ENCODE measurements at places on chromosomes 12 and 14.

- no peak for DNase-seq
Observed at GRCh38 chr14:77011245-77011644, 17.3 kb downstream of the IRF2BPL start.

GRCh38 chr14:68791078-68791901, 1.6 kb downstream of the ZFP36L1 start:
- DNase-seq, result no peak

DNA sequence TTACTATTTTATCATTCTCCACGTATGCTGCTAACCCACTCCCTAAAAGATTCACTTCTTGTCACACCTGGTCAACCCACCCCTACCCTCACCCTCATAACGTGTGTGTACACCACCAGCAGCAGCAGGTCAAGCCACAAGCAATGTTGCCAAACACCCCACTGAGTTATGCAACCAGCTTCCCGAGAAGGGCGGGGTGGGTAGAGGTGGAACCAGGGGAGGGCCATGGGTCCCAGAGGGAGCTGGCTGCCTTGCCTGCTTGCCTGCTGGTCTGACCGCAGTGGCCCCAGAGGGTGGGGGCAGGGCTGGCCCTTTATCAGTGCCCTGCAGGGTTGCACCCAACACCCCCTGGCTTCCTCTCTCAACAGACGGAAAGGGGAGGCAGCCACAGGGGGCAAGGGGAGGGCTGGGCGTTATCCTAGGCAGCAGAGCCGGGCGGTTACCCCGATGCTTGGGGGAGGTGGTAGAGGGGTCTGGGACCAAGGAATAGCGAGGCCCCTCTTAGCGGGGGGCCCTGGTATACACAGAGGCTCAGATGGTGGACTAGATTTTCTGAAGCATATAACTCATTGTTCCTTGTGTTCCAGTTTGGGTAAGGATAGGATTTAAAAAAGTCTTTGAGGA, 3.5 kb upstream of the NFE2 start:
- DNase-seq, result no peak

- no peak for DNase-seq
Observed at GRCh38 chr12:115433014-115433634, 749.1 kb upstream of the TBX3 start.

DNA sequence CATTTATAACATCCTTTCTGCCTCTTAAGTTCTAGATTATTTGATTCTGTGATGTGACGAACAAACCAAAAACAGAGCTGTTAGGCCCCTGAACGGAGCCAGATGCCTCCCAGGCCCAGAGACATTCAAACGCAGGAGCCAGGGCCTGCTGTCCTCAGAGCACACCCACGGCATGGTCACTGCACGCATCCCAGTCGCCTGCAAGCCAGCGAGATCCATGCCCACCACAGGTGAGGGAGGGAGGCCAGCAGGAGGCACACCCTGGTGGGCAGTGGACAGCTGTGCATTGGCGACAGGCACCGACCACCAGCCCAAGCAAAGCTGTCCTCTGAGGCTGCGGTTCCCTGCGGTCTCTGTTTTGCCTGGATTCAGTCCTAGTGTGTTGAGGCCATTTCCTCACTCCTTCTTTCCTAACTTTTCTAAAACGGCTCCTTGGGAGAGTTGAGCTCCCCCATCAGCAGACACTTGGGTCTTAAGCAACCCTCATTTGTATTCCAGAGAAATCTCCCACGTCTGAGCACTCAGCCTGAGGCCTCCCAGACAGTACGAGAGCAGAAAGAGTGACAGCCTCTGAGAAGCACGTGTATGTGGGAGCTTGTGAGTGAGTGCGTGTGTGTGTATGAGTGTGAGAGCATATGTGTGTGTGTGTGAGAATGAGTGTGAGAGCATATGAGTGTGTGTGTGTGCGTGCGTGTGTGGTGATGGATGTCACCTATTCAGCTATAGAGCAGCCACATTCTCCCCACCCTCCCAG, 81.2 kb downstream of the CHGA start:
- no peak for DNase-seq

GRCh38 chr14:55446833-55447232, 6.4 kb upstream of the TBPL2 start:
- no peak for DNase-seq

DNA sequence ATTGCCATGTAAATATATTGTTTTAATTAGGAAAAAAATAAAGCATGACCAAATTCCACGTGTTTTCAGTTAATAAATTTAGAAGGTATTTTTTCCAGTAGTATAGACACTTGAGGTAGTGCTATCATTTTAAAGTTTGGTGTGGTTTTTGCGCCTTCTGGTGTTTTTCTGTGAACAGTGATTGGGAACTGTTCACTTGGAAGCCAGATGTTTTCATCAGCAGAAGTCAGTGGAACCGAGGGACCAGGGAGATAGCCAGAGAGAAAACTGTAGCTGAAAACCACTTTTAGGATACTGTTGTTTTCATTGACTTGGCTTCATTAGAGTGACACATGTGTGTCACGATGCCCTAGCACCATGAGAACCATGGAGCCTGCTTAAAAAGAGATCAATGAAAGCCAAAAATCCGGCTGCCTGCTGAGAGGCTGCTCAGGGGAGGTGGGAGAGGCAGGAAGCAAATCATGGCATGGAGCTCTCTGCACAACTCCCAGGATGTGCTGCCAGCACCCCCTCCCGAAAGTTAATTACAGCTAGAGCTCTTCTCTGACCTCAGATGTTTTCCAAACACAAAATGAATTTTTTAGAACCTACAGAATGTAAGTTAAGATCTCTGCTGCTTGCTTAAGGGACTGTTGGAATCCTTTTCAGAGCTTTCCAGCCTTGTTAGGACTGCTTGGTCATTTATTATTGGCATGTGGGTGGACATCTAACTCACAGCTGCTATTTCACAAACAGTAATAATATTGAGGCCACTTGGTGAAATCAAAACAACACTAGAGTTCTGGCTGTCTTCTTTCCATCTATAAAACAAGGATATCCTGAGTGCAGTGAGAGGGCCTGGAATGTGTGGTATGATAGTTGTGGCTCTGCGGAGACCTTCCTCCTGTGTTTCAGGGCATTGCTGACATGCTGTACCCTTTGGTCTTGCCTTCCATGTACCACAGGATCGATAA, 192.3 kb downstream of the ANO4 start:
- no peak for DNase-seq

DNA sequence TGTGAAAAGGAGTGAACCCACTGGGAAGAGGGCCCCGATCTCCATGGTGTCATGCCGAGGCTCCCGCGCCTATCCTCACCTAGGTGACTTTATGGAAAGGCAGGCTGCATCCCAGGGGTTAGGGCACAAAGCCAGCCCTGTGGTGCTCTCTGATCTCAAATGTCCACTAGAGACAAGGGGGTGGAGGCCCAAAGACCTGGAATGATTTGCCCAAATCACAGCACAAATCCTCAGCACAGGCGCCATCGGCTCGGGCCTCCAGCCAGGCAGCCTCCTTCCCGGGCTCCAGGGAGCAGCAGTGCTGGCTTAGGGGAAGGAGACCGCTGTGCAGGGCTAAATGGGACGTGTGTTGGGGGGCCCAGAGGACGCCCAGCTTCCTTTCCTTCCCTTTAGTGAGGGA, 17.6 kb downstream of the CHGA start:
- no peak for DNase-seq

DNA sequence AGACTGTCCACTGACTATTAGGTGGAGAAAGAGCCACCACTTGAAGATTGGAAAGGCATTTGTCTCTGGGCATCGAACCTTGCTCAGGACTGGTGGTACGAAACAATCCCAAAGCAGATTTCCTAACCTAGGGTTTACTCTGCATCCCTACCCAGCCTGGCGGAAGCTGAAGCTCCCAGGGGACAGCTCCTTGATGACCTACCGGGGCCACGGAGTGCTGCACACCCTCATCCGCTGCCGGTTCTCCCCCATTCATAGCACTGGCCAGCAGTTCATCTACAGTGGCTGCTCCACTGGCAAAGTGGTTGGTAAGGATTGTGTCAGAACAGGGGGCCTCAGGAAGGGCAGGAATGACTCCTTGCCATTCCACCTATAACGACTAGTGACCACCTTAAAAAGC, 6.5 kb upstream of the NRL start:
- no peak for DNase-seq

DNA sequence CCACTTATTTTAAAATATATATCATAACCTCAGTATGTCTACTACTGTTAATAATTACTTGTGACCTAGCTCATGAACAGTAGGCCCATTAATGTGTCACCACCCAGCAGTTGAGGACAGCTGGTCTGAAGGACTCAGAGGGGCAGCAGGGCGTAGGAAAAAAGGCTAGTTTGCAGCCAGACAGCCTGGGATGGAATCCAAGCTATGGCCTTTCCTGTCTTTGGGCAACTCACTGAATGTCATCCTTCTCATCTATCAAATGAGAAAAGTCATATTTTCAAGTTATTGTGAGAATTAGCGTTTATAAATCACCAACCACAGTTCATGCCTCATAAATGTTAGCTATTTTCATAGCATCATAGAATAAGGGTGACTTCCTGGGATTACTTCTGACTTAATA, 12.3 kb downstream of the DENND5B start:
- DNase-seq, result no peak

GRCh38 chr14:99702115-99702514, 18.0 kb downstream of the CYP46A1 start:
- DNase-seq, result no peak

DNA sequence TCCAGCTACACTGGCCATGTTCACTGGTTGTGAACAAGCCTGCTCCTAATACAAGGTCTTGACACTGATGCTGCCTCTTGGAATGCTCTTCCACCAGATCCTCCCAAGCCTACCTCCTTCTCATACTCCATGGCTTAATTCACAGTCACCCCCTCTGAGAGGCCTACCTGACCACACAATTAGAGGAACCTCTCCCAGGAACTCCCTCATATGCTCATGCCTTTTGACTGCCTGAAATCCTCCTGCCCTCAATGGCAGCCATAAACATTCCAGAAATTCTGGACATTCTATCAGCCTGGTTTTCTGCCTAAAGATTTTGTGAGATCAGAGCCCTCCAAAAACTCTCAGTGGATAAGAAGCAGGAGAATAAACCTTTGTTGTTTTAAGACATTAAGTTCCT, 340.2 kb downstream of the C12orf75 start:
- DNase-seq, result no peak

DNA sequence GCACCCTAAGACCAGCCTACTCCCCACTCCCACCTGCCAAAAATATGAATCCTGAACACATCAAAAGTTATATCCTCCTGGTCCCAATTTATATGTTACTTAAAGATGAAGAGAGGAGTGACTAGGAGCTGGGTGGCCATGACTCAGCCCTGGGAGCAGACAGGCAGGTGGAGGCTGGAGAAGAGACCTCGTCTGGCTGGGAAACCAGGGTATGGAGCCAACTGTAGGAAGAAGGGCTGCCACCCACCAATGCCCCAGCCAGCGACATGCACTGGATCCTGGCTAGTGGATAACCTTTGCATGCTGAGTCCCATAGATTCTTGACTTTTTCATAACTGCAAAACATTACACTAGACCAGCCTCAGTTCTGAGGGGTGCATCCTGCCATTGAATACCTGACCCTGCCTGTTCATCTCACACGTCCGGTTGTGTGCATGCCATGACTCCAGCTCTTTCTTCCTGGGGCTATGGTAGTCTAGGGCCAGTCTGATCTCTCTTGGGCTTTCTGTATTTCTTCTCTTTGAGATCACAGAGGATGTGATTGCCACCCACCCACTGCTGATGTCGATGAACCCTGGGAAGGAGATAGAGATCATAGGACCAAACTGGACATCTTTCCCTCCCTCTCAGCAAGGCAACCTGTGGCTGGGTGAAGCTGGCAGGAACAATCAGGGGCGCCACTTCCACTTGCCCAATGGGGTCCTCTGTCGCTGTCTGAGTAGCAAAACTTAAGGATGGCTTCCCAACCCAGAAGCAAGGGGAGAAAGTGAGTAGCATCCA, 69.6 kb upstream of the DDX11 start:
- DNase-seq, result no peak

DNA sequence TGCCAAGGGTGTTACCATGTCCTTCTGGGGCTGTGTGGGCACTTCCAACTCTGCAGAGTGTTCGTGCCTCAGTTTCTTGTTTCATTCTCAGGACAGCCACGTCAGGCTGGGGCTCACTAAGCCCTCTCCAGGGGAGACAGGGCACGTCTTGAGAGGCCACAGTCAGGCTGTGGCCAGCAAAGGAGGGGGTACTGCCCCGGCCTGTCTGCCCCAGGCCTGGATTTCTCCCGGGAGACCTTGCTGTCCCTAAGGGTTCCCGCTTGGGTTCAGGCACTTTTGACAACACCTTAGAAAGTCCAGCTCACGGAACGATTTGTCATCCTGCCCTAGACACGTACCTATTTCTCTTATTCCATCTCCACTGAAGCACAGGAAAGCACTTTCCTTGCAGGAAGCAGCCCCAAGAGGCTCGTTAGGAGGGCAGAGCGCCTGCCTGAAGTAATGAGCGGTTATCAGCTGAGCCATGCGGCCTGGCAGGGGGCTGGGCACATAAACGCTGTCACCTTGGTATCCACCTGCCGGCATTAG, 290.4 kb upstream of the RTL1 start:
- DNase-seq, result no peak

GRCh38 chr14:101947577-101947903, 16.8 kb upstream of the DYNC1H1 start:
- DNase-seq, result no peak

- DNase-seq, result no peak
Observed at GRCh38 chr14:94573475-94574277, 7.5 kb upstream of the SERPINA5 start.

DNA sequence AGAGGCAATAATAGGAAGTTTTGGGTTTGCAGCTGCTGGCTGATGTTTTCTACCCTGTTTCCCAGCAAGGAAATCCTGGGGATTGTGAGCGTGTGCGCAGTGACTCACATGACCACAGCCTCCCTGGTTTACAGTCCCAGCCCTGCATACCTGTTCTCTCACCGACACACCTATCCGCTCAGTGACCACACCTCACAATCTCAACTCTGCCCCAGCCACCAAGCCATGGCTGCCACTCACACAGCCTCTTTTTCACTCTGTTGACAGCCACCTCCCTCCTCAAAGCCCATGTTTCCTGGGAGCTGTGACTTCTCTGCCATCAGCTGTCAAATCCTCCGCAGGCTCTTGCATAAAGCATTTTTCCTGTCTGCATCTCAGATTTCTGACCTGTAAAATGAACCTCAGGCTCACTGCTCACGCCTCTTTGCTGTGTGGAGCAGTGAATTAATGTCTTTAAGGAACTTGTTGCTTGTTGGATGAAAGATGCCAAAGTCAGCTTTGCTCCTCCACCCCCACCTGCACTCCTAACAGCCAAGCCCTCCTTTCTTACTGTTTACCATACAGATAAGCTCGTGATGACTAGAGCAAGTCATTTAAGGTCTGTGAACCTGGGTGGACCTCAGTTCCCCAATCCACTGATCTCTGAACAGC, 43.5 kb downstream of the B4GALNT3 start:
- DNase-seq, result no peak

DNA sequence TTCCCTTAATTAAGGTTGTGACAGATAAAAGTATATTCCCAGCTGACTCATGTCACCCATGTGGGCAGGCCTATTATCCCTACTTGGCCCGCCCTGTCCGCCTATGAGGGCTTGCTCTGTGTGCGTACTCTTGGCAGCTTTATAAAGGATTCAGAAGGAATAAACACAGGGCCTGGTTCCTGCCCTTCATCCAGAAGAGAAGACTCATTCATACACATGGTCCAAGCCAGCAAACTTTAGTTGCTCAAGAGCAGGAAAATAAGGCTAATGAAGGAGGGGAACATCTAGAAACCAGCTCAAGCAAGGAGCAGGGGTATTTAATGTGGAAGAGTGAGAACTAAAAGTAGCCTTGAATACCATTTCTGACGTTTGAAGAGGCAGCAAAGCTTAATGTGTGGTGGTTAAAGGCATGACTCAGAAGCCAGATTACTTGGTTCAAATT, 141.9 kb downstream of the CRADD start:
- DNase-seq, result no peak
